ENCODE measurements at places on chromosomes 6 and 20. TPM values are rescaled to one million over a fixed set of nuclear protein-coding genes. Genes with fewer than 3 reads are reported as not detected.

DNA sequence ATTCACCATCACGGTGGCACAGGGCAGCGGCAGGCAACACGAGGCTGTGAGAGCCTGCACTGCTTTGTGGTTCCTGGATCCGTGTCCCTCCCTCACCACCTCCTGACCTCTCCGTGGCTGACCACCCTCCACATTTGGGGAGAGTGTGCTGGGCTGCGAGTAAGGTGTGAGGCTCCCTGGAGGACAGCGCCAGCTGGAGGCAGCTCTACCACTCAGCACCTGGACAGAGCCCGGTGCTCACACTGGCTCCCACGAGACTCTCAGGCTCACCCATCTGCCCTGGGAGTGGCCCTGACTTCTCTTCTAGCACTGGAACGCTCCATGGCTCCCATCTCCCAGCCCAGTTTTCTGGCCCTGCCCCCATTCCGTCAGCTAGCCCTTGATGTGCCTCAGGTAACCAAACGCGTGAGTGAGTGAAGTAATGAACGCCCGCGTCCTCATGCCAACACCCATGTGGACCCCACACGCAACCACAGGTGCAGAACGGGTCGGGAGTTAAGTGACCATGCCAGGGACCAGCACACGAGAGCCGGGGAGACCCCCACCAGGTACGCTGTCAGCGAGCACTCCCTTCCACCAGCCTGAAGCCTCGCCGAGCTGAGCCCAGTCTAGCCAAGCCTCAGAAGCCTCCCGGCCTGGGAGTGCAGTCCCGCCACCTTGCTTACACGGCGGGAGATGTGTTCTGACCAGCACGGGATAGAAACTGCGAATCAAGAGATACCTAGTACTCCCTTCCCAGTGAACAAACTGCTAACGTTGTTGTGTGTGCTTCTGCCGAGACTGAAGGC is 137.2 kb downstream of the WDR27 start:
- peaks cover 18% of the 10 kb centered on the region for H3K36me3 ChIP-seq
- peaks cover 5% of the 10 kb centered on the region for H3K4me1 ChIP-seq
- no peak for DNase-seq
- no peak overlapping the region for H3K4me3 ChIP-seq

DNA sequence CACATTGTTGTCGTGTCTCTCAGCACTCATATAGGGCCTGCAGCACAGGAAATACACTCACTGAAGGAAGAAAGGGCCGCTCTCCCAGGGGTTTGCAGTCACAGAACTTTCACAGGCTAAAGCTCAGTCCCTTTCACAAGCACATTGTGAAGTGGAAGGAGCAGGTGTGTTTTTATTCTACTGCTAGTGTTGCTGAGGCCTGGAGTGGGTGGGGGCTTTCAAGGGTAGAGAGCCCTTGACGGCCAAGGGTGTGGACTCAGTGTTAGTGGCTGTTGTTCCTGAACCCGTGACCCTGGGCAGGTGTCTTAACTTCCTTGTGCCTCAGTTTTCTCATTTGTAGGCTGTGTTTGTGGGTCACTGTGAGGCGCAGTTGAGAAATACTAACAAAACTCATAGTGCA is 66.2 kb upstream of the SLC22A1 start:
- peaks cover 92% of the 10 kb centered on the region for H3K36me3 ChIP-seq
- H3K4me1 ChIP-seq, result no peaks in the 10 kb centered on the region
- no peak overlapping the region for H3K27ac ChIP-seq
- no peaks in the 10 kb centered on the region for H3K27me3 ChIP-seq
- no peak overlapping the region for H3K4me3 ChIP-seq

The SLC29A1 gene
- 17.3 TPM for total RNA-seq

- H3K36me3 ChIP-seq, result no peaks in the 10 kb centered on the region
- DNase-seq, result no peak
- peaks cover 6% of the 10 kb centered on the region for H3K4me1 ChIP-seq
- peaks cover 3% of the 10 kb centered on the region for H3K27me3 ChIP-seq
- no peak overlapping the region for H3K27ac ChIP-seq
- H3K4me3 ChIP-seq, result no peak overlapping the region
Observed at GRCh38 chr6:16839631-16840179, 78.4 kb upstream of the ATXN1 start.

- H3K4me1 ChIP-seq, result peaks cover 25% of the 10 kb centered on the region
- H3K27ac ChIP-seq, result no peak overlapping the region
- H3K36me3 ChIP-seq, result no peaks in the 10 kb centered on the region
- DNase-seq, result no peak
Observed at GRCh38 chr6:36700831-36701230, 3.2 kb downstream of the RAB44 start.

The CFB gene
- total RNA-seq, result 0.29 TPM

- H3K36me3 ChIP-seq, result no peaks in the 10 kb centered on the region
- H3K27me3 ChIP-seq, result no peaks in the 10 kb centered on the region
- H3K4me1 ChIP-seq, result peaks cover 81% of the 10 kb centered on the region
- no peak for DNase-seq
- H3K4me3 ChIP-seq, result peak overlapping the region; percentile 61
Observed at GRCh38 chr6:37554480-37554819, 54.8 kb upstream of the CCDC167 start.

The SLC18B1 gene
- 8.1 TPM for total RNA-seq

GRCh38 chr20:48828734-48829460 is 1.1 kb upstream of the PREX1 start:
- peaks cover 42% of the 10 kb centered on the region for H3K4me1 ChIP-seq
- peak overlapping the region; percentile 85 for H3K27ac ChIP-seq
- no peaks in the 10 kb centered on the region for H3K27me3 ChIP-seq
- peak overlapping the region; percentile 88 for H3K4me3 ChIP-seq

All from activated B cell treated with CpG ODN at 0.5 μM for 24 hours (primary cell).